ENCODE measurements at places on chromosomes 2 and 18.

DNA sequence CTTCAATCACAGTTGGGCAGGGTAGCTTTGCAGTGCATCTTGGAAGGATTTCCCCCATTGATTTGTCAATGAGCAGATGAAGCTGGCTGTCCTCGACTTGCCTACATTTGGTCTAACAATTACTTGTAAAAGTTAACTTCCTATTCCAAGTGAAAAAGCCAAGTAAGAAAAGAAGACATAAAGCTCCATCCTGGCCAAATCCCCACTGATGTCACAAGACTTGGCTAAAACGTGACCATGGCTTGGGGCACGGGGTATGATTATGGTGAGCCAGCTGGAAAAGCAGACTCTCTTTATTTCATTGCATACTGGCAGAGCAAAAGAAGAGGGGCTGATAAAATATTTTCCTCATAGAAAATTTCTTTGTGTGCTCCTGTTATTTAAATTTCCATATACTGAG is 25.4 kb upstream of the PID1 start:
- DNase-seq, result no peak

DNA sequence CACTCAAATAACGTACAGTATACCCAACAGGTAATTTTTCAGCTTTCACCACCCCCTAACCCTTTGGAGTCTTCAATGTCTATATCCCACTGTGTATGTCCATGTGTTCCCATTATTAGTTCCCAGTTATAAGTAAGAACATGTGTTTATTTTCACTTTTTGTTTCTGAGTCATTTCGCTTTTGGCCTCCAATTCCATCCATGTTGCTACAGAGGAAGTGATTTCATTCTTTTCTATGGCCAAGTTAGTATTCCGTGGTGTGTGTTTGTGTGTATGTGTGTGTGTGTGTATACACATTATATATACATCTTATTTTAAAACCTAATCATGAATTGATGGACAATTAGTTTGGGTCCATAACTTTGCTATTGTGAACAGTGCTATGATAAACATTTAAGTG is 464.4 kb downstream of the CMPK2 start:
- no peak for DNase-seq

DNA sequence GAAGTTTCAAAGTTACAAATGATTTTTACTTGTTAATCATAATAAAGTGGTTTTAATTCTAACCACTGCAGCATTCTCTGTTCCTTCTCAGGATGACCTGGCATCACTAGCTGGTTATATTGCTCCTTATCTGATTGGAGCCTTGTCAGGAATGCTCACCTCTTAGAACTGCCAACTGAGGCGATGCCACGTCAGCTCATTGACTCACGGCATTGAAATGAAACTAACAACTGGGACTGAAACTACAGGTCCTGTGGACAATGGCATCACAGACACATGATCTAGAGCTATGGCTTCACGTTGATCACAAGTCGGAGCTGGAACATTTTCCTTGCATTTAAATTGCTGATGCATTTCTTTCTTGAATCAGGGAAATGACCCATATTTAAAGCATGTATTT is 54.9 kb upstream of the MAP2 start:
- peak; percentile 70 for DNase-seq

GRCh38 chr2:42368817-42369531 is 8.0 kb upstream of the COX7A2L start:
- no peak for DNase-seq

DNA sequence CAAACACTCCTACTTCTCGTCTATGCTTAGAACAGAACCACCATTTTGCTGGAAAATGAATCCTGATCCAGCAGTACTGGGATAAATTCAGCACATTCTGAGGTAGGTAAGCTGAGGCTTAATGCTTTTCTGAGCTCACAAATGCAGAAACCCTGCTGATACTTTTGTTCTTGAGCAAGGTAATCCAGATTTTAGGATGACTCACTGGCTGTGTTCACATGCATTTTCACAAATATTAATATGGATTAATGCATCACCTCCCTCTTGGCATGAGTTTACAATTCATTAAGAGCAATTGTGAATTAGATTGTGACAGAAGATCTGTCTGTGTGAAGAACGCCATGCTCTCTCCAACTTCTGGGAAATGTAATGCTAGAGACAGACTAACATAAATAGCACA is 42.2 kb downstream of the RAD51AP2 start:
- no peak for DNase-seq

DNA sequence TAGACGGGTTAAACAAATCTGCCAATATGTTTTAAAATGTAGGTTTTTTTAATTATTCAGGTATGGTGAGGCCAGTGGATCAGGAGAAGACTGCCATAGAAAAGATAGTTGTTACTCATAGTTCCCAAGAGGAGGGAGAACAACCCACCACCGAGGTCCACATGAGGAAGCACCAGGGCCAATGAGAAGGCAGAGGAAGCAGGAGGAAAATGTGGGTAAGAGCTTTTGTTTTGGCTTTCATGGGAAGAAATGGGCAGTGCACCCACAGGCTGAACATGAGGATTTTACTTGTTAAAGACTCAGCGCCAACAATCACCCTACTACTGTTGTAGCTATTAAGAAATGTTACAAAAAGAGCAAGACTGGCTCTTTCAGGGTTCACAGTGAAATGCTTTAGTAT is 191.8 kb upstream of the HNMT start:
- DNase-seq, result no peak

DNA sequence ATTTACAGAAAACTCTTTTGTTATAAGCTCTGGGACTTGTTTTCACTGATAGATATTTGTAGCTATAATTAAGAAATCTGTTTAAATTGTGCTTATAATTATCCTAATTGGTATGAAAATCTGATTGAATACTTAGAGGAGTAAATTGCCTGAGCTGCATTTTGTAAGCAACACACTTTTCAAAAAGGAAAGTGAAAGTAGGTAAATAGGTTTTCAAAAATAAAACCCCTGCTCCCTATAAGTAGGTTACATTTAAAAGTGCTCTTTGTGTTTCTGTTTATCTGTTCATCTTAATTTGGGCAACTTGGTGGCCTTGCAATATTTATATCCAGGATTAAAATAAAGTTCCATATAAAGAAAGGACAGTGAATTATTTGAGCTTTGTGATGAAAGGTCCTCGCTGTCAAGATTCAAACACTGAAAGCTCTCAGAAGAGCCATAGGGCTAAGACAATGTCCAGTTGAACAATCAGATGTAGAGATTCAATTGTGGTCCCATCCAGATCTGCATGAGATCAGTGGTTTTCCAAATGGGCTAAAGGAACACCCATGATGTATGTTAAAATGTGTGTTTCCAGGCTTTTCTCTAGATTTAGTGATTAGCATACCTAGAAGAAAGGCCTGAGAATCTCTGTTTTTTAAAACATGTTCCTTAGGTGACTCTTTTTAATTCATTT is 371.6 kb downstream of the RPRM start:
- no peak for DNase-seq

DNA sequence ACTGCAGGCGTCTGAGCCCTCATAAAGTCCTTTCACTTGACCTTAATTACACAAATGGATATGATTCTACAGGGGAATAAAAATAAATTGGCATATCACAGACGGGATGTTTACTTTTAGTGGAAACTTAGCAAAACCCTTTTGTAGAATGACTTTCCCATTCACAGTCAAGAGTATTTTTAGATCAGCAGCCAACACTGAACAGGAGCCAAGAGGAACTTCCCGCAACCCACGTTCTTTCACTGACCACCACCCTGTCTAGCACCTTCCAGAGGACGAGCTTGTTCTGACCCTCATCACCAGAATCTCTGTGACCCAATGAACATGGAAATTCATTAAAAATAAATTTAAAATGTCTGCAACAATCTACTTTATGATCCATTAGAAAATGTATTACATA is 119.0 kb upstream of the SNTG2 start:
- DNase-seq, result no peak

DNA sequence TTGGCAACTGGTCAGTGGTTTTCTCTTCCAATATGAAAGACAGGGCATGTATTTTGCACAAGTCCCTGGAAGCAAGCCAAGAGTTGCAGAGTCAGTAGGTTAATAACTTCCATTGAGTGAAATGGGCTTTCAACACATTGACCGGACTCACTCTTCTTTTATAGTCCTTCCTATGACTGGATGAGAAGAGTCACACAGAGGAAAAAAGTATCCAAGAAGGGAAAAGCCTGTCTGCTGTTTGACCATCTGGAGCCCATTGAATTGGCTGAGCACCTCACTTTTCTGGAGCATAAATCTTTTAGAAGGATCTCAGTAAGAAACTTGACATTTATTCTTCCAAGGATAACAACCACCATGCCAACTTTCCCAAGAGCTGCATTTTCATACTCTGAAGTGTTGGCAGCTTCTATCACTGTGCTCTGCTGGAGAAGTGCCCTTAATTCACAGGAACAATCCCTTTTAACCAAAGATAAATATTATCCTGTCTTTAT is 45.4 kb downstream of the RASGRP3 start:
- DNase-seq, result no peak

GRCh38 chr18:10524507-10525370 is 1.1 kb upstream of the NAPG start:
- DNase-seq, result no peak

- DNase-seq, result no peak
Measured at GRCh38 chr18:77765468-77765867, 515.8 kb downstream of the GALR1 start.

GRCh38 chr2:63837036-63837594 is 4.6 kb upstream of the UGP2 start:
- no peak for DNase-seq

DNA sequence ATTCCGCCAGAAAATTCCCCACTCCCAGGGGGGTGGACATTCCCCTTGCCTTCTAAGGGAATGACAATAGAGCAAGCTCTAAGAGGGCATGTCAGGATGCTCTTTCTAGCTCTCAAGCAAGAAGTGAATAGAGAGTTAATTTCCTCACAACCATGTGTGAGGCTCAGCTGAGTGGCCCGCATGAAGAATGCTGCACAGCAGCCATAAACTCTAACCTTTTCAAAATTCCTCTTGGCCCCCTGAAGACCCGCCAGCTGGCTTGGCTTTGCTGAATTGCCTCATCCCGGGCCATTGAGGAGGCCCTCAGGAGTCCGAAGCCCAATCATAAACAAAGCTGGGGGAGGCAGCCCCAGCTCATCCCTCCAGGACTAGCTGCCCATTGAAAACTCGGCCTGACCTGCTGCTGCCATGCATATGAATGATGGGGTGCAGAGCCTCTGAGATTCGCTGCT is 38.2 kb downstream of the NRP2 start:
- DNase-seq, result no peak

DNA sequence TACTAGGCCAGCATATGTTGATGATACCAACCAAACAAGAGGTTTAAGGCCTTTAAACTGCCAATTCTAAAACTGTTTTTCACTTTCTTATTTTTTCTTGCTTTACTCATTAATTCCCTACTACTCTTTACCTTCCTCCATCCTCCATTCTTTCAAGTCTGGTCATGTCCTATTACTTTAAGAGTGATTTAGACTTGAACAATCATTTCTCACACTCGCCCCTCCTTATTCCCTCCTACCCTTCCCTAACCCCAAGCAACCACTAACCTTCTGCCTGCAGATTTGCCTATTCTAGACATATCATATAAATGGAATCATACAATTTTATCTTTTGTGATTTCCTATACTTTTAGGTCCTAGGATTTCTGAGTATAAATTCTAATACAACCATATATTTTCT is 127.7 kb downstream of the USP34 start:
- no peak for DNase-seq

- DNase-seq, result no peak
Measured at GRCh38 chr18:9835825-9836224, 49.9 kb upstream of the TXNDC2 start.

- no peak for DNase-seq
Measured at GRCh38 chr2:241237949-241238371, 49.5 kb downstream of the ANO7 start.

- no peak for DNase-seq
Measured at GRCh38 chr2:26840937-26841610, 6.9 kb upstream of the DPYSL5 start.

- DNase-seq, result no peak
Measured at GRCh38 chr18:62525608-62526007, 2.8 kb downstream of the ZCCHC2 start.

DNA sequence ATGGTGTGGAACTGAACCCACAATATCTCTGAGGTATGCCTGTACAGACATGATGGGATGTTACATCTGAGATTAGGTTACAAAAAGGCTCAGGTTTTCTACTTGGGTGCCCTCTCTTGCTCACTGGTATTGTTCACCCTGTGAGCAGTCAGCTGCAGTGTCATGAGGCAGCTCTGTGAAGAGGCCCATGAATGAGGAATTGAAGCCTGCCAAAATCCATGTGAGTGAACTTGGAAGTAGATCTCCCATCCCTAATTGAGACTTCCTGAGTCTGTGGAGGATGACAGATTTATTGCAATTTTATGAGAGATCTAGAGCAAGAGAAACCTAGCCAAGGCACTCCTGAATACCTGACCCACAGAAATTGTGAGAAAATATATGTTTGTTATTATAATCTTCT is 404.9 kb upstream of the ZEB2 start:
- no peak for DNase-seq

DNA sequence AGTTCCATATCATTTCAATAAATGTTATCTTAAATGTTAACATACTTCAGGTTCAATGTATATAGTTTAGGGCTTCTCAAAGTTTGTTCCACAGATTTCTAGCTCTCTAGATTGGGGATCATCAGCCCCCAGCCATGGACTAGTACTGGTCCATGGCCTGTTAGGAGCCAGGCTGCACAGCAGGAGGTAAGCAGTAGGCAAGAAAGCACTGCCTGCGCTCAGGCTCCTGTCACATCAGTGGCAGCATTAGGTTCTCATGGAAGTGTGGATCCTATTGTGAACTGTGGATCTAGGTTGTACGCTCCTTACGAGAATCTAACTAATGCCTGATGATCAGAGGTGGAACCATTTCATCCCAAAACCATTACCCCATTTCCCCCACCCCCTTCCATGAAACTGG is 531.1 kb downstream of the PARD3B start:
- no peak for DNase-seq

- DNase-seq, result peak; percentile 63
Measured at GRCh38 chr2:83081826-83082690, 1377.0 kb downstream of the SUCLG1 start.

DNA sequence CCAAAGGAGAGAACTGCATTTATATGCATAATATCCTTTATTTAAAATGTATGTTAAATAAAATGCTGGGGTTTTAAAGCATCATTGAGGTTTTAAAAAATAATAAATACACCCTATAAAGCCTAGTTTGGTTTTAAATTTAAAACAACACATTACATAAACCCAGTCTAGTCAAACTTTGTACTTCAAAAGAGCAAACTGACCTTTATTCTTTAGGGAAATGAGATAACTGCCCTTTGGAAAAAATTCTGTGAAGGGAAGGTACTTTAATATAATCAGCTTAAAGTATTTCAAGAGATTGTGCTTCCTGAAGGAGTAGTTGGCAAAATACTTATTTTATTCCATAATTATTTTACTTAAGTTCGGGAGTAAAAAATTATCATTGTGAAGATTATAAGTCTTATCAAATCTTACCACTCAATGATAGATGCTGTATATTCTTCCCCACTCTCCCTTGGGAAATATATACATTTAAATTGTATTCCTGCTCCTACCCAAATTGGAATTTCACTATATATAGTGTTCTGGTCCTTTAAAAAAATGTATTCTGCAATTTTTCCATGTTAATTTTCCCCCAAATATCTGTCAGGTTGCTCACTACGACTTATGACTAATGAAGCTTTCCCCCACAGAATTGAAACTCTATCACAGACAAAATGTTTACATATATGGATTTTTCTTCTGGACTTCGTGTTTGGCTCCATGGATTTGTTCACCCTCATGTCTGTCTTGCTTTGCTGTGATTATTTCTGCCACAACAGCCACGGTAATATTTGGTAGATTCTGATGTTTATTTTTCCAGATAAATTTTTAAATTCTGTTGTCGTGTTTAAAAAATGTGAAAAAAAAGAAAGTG is 42.1 kb downstream of the ZC3H6 start:
- DNase-seq, result no peak

GRCh38 chr18:24942144-24942543 is 409.8 kb downstream of the ZNF521 start:
- DNase-seq, result no peak

All from HTR-8/SVneo (cell line).